Effector CD8-positive, alpha-beta T cell (primary cell): ENCODE measurements at places on chromosomes 1 and 21.

GRCh38 chr1:243312952-243313634 is 57.3 kb downstream of the SDCCAG8 start:
- DNase-seq, result no peak

- DNase-seq, result no peak
Observed at GRCh38 chr1:91770667-91771268, 115.2 kb downstream of the TGFBR3 start.

GRCh38 chr1:206100226-206100815 is 16.9 kb downstream of the AVPR1B start:
- no peak for DNase-seq

GRCh38 chr1:241485554-241485992 is 34.0 kb downstream of the FH start:
- no peak for DNase-seq

DNA sequence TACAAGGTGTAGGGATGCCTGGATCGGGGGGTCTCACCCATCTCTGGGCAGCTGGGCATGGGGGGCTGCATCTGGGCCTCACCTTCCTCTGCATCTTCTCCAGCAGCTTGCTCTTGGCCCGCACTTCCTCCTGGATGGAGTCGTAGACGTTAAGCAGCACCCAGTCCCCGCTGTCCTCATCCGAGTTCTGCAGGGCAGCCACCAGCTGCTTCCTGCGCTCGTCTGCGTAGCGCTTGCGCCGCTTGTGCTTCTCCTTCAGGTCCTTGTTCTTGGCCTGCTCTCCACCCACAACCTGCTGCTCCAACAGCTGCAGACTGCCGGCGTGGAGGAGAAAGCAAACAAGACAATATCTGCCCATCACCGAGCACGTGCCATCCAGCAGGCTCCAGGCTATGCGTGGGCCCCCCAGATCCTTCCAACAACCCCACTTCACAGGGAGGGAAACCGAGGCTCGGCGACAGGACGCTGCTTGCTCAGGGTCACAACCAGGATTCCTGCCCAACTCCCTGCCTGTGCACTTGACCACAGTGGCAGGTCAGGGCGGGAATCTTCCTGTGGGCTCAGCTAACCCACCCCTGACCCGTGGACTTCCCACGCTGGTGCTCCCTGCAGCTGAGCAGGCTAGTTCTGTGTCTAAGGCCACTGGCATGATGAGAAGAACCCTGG is 21.5 kb upstream of the DDOST start:
- no peak for DNase-seq

GRCh38 chr1:17215545-17215890 is 10.6 kb downstream of the PADI1 start:
- DNase-seq, result no peak

GRCh38 chr1:205186191-205186590 is 25.3 kb downstream of the DSTYK start:
- no peak for DNase-seq

- DNase-seq, result no peak
Observed at GRCh38 chr21:28991861-28992525, 684 bp downstream of the LTN1 start.

- DNase-seq, result no peak
Observed at GRCh38 chr1:197632005-197632404, 143.3 kb downstream of the DENND1B start.

GRCh38 chr1:8003438-8004112 is 22.5 kb downstream of the ERRFI1 start:
- no peak for DNase-seq

GRCh38 chr1:67814121-67814772 is 19.0 kb downstream of the GNG12 start:
- DNase-seq, result no peak

DNA sequence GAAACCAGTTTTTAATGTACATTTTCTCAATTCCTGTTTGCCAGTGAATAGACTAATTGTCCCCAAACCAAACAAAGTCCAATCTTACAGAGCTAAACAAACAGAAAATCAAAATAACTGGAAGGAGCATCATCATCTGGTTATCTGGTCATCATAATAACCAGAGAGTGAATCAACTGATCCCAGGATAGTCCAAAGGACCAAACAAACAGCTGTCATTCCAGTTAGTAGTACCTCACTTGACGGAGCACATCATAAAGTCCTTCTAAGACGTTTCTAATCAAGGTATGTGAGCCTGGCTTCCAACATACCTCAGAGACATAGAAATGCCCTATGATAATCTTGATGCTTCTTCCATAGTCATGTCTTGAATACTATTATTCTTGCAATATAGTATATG is 240.5 kb downstream of the LTN1 start:
- no peak for DNase-seq

DNA sequence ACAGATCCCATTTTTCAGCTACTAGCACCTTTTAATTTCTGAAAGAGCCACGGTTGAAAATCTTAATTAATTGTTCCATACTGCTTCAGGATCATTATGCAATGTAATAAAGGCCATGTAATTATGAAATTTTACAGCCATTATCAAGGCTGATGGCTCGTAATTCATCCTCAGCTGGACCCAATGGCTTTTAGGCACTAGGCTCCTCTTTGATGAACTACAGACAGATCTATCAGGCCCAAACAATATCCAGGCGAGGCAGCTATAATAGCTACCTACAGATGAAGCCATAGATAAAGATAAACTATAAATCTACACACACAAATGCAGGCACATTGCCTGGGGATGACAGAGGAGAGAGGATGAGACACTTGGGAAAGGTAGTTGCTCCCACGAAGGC is 110.5 kb upstream of the USH2A start:
- no peak for DNase-seq

DNA sequence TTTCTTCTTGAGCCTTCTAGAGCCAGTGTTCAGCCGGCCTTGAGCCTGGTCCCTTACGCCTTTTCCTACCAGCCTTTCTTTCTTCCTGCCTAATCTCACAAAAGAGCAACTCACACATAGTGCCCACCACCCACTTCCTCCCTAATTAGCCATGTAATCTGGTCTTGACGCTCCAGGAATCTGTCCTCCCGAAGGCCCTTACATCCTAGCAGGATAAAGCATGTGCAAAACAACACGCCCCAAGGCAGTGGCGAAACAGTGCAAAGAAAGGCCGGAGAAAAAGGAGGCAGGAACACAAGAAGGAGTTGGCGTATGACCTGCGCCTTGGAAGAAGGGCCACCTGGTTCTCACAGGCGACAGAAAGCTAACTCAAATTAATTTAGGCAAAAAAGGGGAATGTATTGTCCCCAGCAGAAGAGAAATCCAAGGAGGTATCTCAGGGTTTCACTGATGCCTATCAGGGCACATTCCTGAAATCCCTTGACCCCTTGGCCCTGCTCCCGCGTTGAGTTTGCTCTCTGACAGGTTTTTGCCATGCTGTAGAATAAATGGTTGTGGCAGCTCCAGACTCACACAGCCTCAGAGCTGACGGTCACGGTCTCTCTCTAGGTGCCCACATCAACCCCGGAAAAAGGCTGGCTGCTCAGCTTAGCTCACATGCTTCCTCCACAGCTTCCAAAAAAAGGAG is 79.0 kb downstream of the ZNF281 start:
- no peak for DNase-seq

DNA sequence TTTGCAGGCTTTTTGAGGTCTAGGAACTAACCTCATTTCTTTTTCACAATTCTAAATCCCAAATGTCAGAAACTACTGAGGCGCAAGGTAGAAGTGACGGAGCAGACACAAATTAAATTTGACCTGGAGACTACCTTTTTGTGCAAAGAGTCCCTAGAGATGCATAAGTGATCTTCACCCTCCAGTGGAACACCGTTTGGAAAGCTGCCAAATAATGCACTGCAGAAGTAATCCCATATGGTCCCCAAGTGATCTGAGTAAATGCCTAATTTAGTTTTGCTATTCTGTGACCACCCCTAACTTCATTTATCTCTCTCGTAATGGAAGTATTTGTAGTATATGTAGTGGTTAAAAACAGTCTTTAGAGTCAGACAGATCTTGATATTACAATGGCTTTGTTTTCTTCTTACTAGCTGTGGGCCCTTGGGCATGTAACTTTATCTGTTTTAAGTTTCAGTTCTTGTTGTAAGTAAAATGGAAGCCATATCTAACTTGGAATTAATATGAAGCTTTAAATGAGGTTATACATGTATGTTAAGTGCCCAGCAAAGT is 70.4 kb upstream of the IPO9 start:
- no peak for DNase-seq

GRCh38 chr1:196401891-196402290 is 206.3 kb downstream of the KCNT2 start:
- no peak for DNase-seq

DNA sequence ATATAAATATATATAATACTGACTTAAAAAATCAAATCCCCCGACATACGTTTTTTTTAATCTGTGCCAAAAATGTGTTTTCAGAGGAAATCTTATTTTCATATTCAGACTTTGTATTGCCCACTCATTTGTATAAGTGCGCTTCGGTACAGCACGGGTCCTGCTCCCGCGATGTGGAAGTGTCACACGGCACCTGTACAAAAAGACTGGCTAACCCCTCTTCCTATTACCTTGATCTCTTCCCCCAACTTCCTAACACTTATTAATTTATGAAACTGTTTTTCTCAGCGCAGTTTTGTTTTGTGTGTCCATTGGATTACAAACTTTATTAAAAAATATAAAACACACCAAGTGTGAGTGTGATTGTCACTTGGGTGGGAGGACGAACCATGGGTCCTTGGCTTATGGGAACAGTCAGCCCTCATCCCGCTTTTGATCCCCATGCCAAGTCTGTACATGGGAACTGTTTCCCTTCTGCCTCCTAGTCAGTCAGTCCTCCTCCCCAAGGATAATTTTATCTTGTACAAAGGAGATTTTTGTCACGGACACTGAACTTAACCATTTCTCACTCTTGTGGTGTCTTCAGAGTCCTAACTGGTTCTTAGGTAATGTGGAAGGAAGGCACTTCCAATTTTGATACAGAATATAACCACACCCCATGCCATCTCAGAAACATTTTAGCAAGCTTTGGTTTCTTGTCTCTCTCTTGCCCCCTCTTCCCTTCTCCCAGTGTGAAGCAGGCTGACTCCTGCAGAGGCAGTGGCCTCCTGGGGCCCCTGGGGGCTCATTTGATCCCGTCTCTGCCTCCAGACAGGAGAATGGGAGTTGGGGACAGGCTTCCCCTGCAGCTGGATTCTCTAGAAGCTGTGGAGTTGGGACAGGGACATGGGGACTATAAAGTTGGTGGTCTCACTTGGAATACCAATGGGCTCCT is 35.5 kb downstream of the ZBTB17 start:
- no peak for DNase-seq

DNA sequence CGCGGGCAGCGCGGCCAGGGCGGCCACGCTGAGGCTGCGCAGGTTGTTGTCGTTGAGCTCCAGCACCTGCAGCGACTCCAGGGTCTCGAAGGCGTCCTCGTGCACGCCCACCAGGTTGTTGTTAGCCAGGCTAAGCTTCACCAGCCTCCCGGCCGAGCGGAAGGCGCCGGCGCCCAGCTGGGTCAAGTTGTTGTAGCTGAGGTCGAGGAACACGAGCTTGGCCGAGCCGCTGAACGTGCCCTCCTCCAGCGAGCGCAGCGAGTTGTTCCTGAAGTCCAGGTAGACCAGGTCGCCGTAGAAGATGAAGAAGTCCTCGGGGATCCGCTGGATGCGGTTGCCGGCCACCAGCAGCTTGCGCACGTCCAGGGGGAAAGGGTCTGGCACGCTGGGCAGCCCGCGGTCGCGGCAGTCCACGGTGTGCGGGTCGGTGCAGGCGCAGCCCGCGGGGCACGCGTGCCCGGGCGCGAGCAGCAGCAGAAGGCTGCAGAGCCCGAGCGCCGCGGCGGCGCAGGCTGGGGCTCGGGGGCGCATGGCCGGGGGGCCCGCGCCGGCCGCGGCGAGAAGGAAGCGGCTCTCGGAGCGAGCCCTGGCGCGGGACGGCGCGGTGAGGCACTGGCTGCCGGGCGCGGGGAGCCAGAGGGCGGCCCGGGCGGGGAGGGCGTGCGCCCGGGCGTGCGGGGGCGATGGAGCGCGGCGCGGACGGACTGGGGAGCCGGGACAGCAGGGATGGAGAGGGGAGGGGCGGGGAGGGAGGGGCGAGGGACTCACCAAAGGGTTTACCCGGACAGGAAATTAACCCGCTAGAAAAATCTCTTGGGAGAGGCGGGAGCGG is 524 bp downstream of the LRRC38 start:
- DNase-seq, result no peak

DNA sequence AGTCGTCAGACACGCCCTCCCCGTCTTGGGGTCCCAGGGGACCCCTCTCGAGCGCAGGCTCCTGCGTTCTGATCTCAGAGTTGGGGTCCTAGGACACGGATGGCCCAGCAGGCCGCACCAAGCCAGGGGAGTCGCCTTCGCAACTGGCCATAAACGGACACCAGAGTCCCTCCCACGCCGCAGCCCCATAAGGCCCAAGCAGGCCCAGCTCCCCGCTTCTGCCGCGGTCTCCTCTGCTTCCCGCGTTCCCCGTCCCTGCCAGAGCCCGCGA is 633 bp downstream of the DMRTA2 start:
- DNase-seq, result no peak

GRCh38 chr1:62131093-62131725 is 63.4 kb upstream of the L1TD1 start:
- no peak for DNase-seq

GRCh38 chr1:58824753-58825389 is 41.0 kb upstream of the JUN start:
- DNase-seq, result no peak

GRCh38 chr1:30197639-30198450 is 525.5 kb downstream of the MATN1 start:
- no peak for DNase-seq

GRCh38 chr1:116690396-116690848 is 22.9 kb upstream of the IGSF3 start:
- DNase-seq, result no peak

DNA sequence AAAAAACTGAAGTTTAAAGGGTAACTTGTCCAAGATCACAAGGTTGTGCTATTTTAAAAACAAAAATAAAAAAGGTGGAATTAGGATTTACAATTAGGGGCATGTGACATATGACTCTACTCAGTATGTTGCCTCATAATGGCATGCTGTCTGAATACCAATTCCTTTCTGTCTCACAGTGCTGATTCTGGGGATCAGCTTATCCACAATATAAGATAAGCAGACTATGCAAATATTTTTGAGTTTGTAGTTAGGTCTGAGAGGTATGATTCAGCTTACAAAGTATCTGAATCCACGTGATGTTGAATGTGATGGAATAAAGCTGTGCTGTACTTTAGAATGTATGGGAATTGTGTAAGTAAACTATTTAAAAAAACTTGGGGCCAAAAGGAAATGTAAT is 216.6 kb downstream of the HHIPL2 start:
- no peak for DNase-seq

GRCh38 chr1:11107599-11107998 is 7.9 kb upstream of the EXOSC10 start:
- no peak for DNase-seq

DNA sequence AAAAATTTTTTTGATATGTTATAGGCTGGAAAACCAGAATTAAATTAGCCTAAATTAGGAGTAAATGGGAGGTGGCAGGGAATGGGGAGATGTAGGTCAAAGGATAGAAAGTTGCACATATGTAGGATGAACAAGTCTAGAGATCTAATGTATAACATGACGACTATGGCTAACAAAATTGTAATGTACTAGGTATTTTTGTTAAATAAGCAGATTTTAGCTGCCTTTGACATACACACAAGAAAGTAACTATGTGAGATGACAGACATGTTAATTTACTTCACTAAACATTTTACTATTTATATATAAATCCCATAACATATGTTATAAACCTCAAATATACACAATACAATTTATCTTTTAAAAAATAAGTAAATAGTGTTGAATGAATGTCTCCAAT is 30.2 kb upstream of the GLIS1 start:
- DNase-seq, result no peak

GRCh38 chr1:154006136-154006535 is 15.6 kb downstream of the RPS27 start:
- no peak for DNase-seq

- no peak for DNase-seq
Observed at GRCh38 chr1:16924216-16924918, 2.6 kb downstream of the CROCC start.

- DNase-seq, result no peak
Observed at GRCh38 chr1:110916669-110917306, 43.8 kb downstream of the CD53 start.
